Type B pancreatic cell (in vitro differentiated cells): ENCODE measurements at places on chromosomes 16 and 17. TPM values are rescaled to one million over a fixed set of nuclear protein-coding genes. Genes with fewer than 3 reads are reported as not detected.

Gene TSPAN10
- 1.4 and 3.0 TPM in 2 replicates for total RNA-seq

Gene OMG
- not detected in 2 replicates for total RNA-seq

Gene ELMO3
- total RNA-seq: 9.6 and 19.8 TPM in 2 replicates

Gene SRSF2
- 198 and 273 TPM in 2 replicates for total RNA-seq

Gene G6PC1
- total RNA-seq: 1.5 and 2.9 TPM in 2 replicates

Gene CSF3
- not detected in 2 replicates for total RNA-seq

Gene NACA2
- total RNA-seq: not detected in 2 replicates

DNA sequence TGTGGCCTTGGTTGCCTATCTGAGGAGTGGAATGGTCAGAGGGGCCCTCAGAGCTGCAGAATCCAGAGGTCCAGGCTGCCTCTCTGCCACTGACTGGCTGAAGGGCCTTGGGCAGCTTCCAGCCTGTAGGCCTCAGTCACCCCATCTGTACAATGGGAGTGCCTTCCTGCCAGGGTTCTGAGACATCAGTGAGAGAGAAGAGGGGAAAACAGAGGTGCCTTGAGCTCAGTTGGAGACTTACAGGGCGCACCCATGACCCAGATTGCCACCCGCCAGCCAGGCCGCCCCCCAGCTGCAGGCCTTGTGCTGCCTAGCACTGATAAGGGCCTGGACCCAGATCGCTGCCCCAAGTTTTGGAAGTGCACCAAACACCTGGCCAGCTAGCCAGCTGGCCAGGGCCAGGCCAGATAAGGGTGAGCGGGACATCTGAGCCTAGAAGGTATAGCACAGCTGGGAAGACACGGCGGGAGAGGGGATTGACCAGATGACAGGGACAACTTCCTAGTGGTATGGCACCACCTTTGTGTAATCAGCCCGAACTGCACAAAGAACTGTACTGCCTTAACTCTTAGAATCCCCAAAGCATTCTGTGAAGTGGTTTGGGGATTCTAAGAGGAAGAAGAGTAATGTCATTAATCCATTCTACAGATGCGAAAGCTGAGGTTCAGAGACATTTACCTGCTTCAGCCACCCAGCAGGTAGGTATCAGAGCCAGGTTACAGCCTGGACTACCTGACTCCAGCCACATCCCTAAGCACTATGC lies 1.4 kb downstream of the SLC4A1 start:
- no peak for DNase-seq
- no peak overlapping the region for H3K4me3 ChIP-seq
- no peak overlapping the region for H3K27ac ChIP-seq
- no peaks in the 10 kb centered on the region for H3K36me3 ChIP-seq
- H3K4me1 ChIP-seq: peaks cover 5% of the 10 kb centered on the region

DNA sequence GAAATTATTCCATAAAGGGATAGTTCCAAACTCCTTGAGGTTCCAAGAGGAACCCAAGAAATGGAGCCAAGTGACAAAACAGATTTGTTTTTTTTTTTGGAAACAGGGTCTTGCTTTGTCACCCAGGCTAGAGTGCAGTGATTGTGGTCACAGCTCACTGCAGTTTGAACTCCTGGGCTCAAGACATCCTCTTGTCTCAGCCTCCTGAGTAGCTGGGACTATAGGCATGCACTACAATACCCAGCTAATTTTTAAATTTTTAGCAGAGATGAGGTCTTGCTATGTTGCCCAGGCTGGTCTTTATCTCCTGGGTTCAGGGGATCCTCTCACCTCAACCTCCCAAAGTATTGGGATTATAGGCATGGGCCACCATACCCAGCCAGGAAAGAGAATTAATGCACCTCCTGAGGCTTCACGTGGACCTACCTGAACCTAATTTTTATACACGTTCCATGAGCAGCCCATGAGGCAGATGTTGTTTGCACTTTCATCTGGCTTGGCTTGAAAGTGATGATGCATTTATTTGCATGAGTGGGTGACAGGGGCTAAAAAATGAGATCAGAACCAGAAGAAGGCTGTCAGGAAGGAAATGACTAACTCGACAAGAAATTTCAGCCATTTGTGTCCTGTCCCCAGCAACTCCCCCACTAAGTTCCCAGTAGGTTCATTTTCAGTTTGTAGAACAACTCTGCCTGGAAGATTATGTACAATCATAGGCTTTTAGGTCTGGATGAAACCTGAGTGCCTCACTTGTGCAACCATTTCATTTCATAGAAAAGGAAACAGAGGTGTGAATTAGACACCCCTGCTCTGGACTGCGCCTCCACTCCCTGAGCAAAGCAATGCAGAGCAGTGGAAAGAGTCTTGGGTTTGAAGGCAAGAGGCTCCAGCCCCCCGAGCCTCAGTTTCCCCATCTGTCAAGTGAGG lies 10.3 kb upstream of the IRF8 start:
- no peak overlapping the region for H3K27ac ChIP-seq
- no peaks in the 10 kb centered on the region for H3K4me1 ChIP-seq

GRCh38 chr17:4959261-4959965 lies 8.2 kb downstream of the SPAG7 start:
- H3K27ac ChIP-seq: peak overlapping the region; percentile 60
- peaks cover 11% of the 10 kb centered on the region for H3K4me1 ChIP-seq
- DNase-seq: no peak
- H3K4me3 ChIP-seq: no peak overlapping the region
- H3K36me3 ChIP-seq: peaks cover 13% of the 10 kb centered on the region

DNA sequence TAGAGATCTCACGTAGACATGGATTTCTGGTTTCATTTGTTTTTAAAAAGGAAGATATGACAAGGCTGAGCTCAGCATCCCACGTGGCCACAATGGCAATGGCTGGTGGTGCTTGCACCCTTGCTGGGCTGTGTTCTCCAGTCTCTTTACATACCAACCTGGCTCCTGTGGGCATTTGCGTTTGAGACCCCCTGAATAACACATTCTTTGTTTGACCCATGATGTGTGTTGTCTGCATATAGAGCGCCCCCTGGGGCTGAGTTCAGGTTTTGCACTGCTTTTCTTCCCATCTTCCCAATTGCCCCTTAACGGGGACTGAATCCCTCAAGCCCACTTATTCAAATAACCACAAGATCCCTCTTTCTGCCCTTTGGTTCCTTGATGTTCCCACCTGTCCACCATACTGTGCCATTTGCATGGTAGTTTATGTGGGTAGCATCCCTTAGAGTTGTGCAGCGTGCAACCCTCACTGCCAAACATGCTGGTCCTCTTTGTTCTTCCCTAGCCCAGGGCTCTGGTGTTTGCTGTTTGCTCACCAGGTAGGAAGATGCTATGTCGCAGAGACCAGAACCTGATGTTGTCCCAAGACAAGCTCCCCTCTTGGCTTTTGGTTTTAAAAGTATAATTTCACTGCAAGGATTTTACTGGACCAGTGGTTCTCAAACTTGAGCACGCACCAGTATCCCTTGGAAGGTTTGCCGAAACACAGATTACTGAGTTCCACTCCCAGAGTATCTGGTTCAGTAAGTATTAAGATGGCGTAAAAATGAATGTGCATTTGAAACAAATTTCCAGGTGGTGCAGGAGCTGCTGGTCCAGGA lies 38.5 kb upstream of the NKD1 start:
- H3K4me1 ChIP-seq: peaks cover 13% of the 10 kb centered on the region
- no peak overlapping the region for H3K27ac ChIP-seq

DNA sequence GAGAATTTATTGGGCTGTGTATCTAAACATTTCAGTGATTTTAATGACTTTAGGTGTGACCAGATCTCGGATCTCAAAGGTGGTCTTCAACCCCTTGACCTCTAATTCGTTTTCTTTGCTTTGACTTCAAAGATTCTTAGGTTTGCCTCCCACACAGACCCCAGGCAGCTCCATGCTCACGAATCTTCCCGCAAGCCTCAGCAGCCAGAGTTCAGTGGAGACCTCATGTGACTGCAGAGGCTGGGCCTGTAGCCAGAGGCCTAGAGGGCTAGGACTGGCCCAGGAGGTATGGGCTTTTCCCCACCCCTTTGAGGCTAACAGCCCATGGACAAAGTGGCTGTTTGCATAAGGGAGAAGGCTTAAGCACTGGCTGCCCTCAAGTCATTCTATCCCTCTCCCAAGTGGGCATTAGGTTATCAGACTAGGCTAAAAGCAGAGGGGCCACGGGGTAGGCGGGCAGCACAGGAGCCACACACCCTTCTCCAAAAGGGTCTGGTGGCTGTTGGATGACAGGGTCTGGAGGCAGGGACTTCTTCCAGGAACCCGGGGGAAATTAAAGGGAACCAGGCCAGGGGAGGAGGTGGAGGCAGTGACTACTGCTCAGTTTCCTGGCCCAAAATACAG lies 3.0 kb downstream of the HIRIP3 start:
- H3K4me1 ChIP-seq: peaks cover 27% of the 10 kb centered on the region
- H3K27ac ChIP-seq: no peak overlapping the region
- peaks cover 17% of the 10 kb centered on the region for H3K36me3 ChIP-seq

GRCh38 chr17:57455063-57455914 lies 199.0 kb downstream of the MSI2 start:
- H3K4me3 ChIP-seq: peak overlapping the region; percentile 12
- peaks cover 29% of the 10 kb centered on the region for H3K4me1 ChIP-seq
- peaks cover 17% of the 10 kb centered on the region for H3K36me3 ChIP-seq
- H3K27ac ChIP-seq: peak overlapping the region; percentile 11
- H3K27me3 ChIP-seq: no peaks in the 10 kb centered on the region

DNA sequence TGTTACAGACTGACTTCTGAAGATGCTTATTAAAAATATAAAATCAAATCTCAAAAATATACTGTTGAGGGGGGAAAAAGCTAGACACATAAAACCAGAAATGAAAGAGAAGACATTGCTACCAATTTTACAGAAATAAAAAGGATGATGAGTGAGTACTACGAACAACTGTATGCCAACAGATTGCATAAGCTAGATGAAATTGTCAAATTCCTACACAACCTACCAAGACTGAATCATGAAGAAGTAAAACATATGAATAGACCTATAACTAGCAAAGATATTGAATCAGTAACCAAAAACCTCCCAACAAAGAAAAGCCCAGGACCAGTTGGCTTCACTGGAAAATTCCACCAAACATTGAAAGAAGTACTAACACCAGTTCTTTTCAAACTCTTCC lies 3.5 kb upstream of the CAPNS2 start:
- H3K27me3 ChIP-seq: no peaks in the 10 kb centered on the region
- no peak overlapping the region for H3K27ac ChIP-seq
- no peak overlapping the region for H3K4me3 ChIP-seq

DNA sequence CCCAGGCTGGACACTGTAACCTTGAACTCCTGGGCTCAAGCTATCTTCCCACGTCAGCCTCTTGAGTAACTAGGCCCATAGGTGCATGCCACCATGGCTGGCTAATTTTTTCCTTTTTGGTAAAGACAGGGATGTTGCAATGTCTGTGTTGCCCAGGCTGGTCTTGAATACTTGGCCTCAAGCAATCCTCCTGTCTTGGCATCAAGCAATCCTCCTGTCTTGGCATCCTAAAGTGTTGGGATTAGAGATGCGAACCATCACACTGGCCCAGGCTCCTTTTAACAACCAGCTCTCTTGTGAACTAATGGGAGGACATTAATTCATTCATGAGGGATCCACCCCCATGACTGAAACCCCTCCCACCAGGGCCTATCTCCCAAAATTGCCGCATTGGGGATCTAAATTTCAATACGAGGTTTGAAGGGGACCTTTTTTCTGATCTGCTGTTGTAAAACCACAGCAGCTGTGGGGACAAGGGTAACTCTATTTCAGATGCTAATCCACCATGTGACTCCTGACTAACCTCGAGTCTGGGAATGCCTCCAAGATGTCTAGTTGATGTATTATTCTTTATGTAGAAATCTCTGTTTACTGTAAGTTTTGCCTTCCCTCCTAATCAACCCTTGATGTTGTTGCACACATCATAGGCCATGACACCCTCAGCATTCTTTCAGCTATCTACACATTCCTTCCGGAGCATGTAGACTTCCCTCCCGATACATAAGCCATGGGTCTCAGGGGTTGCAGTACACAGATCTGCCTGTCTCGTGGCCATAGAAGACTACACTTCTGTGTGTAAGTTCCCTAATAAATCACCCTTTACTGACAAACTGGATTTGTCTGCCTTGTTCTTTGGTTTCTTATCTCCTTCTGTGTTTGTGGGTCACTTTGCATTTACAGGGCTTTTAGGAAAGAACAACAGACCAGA lies 37.6 kb downstream of the RNF112 start:
- H3K27me3 ChIP-seq: peaks cover 7% of the 10 kb centered on the region
- H3K4me3 ChIP-seq: no peak overlapping the region
- no peak for DNase-seq
- no peak overlapping the region for H3K27ac ChIP-seq

GRCh38 chr17:68657576-68657975 lies 56.4 kb upstream of the FAM20A start:
- no peaks in the 10 kb centered on the region for H3K27me3 ChIP-seq
- DNase-seq: no peak
- H3K4me1 ChIP-seq: no peaks in the 10 kb centered on the region

DNA sequence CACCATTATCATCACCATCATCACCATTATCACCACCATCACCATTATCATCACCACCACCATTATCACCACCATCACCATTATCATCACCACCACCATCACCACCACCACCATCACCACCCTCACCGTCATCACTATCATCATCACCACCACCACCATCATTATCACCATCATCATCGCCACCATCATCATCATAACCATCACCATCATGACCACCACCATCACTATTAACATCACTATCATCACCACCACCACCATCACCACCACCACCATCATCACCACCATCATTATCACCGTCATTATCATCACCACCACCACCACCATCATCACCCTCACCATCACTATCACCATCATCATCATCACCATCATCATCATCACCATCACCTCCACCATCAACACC lies 9.1 kb downstream of the FOXL1 start:
- no peak for DNase-seq
- no peak overlapping the region for H3K27ac ChIP-seq
- H3K4me1 ChIP-seq: peaks cover 9% of the 10 kb centered on the region
- peaks cover 5% of the 10 kb centered on the region for H3K36me3 ChIP-seq

DNA sequence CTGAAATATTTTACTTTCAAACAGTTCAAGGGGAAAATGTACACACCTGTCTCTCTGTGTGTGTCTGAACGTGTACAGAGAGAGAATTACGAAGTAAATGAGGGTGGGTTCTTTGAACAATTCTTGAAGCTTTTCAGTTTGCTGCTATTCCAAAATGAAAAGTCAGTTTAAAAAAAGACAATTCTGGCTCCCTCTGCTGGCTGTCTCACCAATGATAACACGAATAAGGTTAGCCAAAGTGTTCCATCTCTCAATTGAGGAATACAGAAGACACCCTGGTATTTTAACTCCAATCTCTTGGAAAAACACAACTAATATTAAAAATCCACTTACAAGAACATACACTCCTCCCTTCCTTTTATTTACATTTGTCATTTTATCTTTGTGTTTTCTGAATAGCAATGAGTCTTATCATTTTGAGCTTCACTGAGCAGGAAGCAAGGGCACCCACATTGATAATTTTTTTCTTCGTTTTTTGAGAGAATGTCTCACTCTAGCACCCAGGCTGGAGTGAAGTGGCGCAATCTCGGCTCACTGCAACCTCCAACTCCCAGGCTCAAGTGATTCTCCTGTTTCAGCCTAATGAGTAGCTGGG lies 20.5 kb downstream of the EFTUD2 start:
- no peak overlapping the region for H3K4me3 ChIP-seq
- H3K36me3 ChIP-seq: peaks cover 11% of the 10 kb centered on the region
- no peak overlapping the region for H3K27ac ChIP-seq
- no peaks in the 10 kb centered on the region for H3K4me1 ChIP-seq
